H54 (cell line): ENCODE measurements at places on chromosomes 6 and 20.

DNA sequence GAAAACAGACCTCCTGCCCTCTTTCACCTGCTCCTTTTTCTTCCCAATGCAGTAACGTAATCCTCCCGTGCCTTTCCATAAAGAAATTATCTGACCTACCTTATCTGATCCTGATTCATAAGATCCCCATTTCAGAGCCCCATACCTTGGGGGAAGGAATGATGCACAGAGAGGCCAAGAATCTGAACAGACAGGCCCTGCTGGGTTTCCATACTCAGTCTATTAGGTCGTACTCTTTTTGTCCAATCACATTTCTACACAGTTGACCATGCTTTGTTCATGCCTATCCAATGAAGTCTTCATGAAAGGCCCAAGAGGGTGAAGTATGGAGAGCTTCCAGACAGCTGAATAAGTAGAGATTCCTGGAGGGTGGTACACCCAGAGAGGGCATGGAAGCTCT, 25.3 kb downstream of the SRPK1 start:
- no peak for DNase-seq

- no peak for DNase-seq
Observed at GRCh38 chr6:157787080-157787479, 36.0 kb upstream of the SNX9 start.

DNA sequence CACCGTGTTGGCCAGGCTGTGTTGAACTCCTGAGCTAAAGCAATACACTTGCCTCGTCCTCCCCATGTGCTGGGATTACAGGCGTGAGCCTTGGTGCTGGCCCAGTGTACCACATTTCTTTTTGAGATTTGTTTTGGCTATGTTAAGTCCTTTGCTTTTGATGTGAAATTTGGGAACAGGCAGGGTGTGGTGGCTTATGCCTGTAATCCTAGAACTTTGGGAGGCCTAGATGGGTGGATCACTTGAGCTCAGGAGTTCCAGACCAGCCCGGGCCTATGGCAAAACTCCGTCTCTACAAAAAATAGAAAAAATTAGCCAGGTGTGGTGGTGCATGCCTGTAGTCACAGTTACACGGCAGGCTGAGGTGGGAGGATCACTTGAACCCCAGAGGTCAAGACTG, 40.2 kb downstream of the GINS1 start:
- DNase-seq, result no peak

DNA sequence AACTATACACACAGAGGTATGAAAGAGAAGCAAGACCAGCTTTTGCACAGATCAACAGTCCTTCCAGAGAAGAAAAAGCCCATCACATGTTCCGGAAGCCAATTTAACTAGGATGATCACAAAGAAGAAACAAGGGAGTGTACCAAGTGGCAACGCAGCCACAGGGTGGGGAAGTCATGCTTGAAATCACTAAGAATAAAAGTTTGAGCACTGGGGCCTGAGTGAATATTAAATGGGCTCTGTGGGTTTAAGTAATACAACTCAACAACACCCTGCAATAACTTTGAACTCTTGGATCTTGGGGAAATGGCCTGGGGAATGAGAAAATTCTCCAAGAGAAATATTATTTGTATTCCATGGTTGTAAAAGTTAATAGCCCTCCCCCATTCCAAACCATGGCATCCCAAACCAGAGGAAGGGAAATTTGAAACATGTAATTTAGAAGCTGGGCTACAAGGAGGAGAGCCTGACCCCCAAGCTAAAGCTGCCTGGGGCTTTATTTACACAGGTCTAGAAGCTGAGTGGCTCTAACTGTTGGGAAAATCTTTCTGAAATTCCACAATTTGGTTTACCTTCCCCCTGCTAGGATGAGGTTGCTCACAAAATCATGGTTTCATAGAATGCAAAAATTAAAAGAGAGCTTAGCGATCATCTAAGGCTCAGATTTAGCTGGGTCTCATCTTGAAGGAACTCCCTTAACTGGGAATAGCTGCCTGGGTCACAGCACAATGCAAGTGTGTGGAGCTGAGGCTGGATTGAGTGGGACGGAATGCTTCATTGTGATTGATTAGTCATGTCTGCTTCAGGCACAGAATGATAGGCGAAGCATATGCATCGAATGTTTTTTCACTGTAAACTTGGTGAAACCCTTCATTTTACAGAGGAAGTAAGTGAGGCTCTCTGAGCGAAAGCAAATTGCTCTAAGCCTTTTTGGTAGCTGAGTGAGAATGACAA, 143.6 kb downstream of the BMP7 start:
- no peak for DNase-seq

DNA sequence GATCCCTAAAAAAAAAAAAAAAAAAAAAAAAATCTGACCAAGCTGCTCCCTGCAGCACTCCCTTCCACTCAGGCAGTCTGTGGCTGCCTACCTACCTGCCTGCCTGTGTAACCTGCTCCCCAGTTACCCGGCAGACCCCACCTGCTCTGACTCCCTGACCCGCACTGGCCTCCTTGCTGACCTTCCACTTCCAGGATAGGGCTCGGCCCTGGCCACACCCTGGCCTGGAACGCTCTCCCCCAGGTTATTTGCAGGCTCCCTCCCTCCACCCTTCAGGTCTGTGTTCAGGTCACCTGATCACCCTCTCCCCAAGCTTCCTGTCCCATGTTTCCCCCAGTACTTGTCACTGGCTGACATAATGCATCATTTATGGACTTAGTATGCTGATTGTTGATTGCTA, 134.3 kb downstream of the SLC23A2 start:
- DNase-seq, result no peak

DNA sequence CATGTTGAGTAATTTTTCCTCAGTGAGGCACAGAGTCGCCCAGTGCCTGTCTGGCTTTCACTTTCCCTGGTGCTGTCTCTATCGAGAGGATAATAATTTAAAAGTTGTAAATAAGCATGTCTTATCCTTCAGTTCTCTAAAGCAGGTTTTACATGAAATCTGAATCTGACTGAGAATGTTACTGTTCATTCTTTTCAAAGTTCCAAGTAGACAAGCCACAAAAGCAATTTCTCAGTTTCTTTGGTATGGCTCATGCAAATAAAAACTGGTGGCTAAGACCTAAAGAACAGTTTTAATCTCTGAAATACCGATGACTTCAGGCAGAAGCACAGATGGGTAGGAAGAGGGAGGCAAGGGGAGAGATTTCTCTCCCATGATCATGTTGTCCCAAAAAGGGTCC, 87.6 kb upstream of the GCM1 start:
- no peak for DNase-seq
